Activated gamma-delta T cell treated with Interleukin-2 at 50 U/mL for 16 hours (primary cell): ENCODE measurements at places on chromosomes 6 and 20.
A peak's percentile ranks its signal among the peaks of the same experiment; 100 is the strongest.

DNA sequence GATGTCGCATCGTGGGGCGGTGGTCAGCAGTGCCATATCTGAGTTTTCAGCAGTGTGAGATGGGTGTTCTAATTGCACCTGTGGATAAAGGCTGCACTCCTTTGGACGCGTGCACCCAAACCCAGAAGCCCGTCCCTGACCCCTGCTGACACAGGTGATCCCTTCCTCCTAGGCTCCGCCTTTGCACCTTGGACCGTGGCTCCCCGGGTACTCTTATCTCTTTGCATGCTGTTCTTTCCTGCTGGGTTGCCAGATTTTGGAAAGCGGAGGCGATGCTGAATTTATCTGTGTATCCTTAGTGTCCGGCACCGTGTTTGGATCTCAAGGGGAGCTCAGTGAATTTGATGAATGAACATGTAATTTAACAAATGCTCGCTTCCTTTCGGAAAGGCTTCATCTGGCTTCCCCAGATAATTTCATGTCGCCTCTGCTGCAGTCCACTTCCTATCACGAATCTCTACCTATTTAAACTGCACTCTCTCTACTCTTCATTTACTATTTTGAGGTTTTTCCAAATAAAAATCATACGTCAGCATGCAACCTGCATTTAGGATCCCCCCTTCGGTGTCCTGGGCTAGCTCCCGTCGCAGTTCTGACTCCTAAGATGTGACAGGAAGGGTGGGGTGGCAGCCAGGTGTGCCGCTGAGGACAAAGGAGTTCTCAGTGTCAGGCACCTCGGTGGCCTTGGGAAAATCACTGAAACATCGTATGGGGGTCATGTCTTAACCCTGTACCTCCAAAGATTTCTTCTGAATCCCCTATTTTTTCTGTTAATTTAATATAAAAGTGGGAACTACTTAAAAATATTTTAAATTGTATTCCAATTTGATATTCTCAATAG is 753 bp upstream of the PERP start:
- peak; percentile 14 for DNase-seq

GRCh38 chr20:32249030-32249738 is 28.3 kb upstream of the KIF3B start:
- DNase-seq = peak; percentile 30

DNA sequence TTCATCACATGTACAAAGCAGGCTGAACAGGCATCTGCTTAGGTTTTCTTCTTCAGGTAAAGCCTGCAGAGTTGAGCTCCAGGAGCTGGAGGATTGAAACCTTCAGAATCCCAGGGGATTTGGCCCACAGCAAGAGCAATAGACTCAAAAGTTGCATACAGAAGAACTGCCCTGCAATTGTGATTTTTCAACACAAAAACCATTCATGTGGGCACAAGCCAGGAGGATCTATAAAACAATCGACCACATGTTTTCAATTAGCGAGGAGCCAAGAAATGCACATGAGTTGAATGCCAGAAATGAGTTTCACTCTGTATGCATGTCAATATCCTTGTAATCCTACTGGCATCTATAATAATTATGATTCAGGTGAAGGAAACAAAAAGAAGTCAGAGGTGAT is 576.4 kb downstream of the HDGFL1 start:
- no peak for DNase-seq

DNA sequence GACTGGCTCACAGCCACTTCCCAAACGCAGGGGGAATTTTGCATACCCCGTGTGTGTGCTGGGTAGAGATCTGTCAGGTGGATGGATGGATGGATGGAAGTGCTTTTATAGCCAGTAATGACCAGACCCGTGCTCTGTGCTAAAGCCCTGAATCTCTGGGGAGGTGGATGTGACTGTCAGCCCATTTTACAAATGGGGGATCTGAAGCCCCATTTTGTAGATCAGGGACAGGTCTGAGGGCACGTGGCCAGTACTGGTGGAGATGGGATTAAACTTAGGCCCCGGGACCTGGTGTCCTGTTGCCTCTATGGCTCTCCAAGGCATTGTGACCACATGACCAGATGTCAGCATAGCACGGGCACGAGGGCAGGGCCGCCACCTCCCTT is 38.2 kb upstream of the ZBP1 start:
- no peak for DNase-seq

DNA sequence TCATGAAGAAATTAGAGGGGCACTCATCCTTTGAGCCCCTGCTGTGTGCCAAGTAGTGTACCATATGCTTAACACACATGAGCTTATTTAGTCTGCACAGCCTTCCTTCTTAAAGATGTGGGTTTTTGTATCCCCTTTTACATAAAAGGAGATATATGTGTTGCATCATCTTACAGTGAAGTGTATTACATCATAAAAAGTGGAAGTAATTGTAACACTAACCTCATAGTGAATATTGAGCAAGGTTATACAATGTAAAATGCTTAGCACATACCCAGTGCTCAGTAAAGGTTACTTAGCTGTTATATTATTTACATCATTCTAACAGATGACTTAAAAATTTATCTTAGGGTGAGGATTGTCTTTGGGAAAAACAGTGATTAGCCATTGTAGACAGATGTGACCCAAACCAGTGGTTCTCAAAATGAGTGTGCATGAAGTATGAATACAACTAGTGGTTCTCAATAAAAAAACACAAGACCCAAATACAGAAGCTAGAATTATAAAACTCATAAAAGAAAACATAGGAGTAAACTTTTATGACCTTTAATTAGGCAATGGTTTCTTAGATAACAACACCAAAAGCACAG is 3.8 kb upstream of the PIGU start:
- DNase-seq = no peak

DNA sequence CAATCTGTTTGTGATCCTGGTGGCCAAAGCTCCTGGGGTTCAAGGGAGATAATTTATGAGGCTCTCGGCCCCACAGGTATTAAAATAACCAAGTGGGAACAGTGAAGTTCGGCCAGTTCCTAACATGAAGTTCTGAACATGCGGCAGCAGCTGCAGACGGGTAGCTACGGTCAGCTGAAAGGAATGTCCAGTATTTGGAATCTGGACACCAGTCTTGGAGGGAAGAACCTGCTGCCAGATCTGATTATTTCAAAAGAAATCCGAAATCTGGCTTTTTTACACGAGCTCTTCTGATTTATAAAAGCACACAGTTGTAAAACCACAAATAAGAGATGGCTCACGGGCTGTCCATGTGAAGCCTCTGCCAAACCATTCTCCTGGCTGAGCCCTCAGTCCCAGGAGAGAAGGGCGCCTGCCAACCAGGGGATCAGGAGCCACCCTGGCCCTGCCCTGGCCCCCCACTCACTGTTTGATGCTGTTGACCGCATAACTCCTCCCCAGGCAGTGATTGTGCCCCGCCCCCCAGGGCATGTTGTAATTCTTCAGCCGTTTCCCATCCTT is 28.2 kb upstream of the KCNB1 start:
- DNase-seq = no peak

- no peak for DNase-seq
Measured at GRCh38 chr20:1808101-1808500, 87.1 kb upstream of the SIRPA start.

DNA sequence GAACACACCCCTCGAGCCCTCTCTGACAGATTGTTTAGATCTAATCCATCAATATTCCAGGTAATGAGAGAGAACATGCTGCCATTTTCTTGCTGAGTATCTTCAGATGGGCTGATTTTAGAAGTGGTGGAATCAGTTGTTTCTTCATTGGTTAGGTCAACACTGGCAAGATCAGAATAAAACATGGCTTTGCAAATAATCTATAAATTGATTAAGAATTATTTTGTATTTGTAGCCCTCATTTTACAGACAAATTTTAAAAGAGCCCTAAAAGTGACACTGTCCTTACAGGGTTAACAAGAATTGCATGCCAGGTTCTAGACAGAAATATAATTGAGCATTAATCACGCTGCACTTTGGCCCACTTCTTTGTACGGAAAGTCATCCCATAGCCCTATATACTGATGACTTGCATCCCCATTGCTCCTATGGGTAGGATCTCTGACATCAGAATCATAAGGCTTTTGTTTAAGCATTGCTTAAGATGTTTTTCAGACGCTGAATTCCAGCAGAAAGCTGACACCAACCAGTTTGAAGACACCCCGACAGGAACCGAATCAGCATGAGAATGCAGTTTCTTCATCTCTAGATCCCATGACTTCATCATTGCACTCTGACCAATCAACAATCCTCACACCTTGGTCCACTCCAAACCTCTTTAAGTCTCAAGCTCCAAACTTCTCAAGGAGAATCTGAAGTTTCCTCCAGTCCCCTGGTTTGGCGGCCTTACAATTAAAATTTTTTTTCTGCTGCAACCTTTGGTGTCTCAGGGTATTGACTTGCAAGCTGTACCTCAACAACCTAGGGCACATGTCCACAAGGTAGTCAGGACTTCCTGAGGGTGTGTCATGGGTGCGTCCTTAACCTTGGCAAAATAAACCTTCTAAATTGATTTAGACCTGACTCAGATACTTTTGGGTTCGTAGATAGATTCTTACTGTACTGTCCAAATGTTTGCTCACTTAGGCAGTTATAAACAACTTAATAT is 7.8 kb downstream of the TDP2 start:
- DNase-seq = no peak

DNA sequence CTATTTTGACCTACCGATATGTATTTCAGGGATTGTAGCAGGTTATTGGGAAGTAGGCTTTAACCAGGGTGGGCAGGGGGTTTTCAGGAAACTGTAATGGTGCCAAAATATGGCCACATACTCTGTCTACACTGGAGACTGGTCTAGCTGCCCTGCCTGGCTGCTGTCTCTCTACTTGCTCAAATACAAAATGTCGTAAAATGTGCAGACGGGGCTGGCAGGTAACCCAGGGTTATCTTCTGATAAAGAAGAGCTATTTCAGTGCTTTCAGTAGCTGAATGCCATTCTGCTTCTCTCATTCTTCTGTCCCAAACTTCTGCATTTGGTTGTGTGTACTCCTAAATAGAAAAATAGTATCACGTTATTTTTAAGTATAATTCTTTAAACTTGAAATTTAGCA is 616.2 kb downstream of the EPM2A start:
- no peak for DNase-seq

- DNase-seq = peak; percentile 43
Measured at GRCh38 chr6:166333172-166333995, 9.0 kb downstream of the SFT2D1 start.

DNA sequence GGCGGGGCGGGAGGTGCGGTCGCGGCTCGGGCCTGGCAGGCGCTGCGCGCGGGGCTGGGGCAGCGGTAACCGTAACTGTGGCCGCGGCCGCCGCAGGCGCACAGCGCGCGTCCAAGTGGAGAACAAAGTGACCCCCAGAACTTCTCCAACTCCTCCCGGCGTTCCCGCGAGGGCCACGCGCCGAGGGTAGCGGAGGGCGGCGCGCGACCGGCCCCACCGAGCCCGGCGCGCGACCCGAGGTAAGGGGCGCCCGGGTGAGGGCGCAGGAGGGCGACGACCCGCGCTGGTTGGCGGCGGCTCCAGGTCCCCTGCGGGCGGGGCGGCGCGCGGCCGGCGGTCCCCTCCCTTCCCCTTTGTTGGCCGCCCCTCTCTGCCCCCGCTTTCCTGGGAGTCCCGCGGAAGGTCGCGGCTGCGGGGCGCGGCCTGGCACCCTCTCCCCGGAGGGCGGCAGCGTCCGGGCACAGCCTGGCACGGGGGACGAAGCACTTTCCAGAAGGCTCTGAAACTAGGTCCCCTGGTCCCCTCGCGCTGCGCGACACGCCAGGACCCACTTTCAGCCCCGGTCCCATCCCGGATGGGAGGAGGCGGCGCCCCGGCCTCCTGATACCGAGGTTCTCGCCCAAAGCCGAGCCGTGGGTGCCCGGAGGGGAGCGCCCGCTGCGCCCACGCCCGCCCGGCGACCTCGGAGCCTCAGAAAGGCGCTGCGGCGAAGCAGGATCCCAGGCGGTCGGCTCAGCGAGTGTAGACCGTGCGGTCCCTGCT is at the start of gene TIAM2:
TSS of gene TIAM2 (plus strand) at position 62 of the 762 bp plus-strand sequence. CDS start 133,909 bp downstream, outside the sequence.
- no peak for DNase-seq

GRCh38 chr6:33571637-33572316 is 8.3 kb downstream of the BAK1 start:
- DNase-seq = no peak

DNA sequence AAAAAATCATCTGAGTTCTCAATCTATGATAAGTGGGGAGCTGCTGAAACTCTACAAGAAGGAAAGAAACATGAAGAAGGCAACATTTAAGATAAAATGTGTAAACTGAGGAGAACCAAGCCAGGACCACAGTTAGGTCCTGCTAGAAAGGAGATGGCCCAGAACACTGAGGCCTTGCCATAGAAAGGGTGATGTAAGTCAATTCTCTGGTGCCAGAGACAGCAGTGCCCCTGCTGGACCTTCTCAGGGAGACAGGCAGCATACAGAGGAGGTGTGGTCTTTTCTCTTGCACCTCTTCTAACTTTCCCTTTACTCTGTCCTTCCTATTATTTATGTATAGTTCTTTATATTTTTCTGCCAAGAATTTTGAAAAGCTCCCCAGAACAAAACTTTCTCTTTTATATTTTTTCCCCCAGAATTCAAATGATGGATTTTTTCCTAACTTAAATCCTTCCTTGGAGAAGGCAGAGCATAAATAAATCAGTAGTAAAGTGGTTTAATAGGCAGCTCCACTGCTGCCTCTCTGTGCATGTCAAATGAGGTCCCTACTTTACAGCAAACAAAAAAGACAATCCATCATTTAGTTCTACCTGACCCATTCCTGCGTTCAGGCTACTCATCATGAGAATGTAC is 9.0 kb downstream of the UQCC2 start:
- DNase-seq = no peak

DNA sequence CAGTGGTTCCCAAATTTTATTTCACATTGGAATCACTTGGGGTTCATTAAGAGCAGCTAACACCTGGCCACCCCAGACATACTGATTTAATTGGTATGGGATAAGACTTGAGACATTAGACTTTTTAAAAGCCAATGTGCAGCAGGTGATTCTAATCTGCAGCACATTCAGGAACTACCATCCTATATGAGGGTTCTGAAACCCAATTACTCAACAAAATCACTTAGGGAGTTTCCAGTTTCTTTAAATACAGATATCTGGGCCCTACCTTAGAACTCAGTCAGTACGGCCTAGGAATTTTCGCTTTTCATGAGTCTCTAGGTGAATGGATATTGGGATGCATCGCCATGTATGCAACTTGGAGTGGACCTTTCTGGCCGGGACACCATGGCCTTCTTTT is 24.0 kb upstream of the L3MBTL3 start:
- DNase-seq = no peak

- no peak for DNase-seq
Measured at GRCh38 chr6:7249946-7250643, 62.9 kb downstream of the SSR1 start.

DNA sequence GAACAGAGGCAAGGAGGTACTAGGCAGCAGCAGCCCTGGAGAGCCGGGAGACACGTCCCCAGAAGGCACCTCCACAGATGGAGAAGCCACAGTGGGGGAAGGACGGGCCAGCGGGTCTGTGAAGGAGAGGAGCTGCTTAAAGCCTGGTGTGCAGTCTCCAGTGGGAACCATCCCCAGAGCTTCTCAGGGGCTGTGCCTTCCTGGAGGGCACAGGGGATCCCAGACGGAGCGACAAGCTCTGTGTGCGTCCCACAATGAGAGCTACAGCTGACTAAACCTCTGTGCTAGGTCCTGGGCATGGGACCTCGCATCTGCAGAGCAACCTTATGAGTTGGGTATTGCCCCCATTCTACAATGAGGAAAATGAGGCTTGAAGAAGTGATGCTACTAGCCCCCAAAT is 50.7 kb downstream of the EZR start:
- no peak for DNase-seq
